CD4-positive, alpha-beta T cell treated with Interleukin-15 for 4 hours (primary cell): ENCODE measurements at places on chromosomes 16 and 17.

- DNase-seq, result no peak
Measured at GRCh38 chr16:3937066-3937875, 56.8 kb upstream of the CREBBP start.

DNA sequence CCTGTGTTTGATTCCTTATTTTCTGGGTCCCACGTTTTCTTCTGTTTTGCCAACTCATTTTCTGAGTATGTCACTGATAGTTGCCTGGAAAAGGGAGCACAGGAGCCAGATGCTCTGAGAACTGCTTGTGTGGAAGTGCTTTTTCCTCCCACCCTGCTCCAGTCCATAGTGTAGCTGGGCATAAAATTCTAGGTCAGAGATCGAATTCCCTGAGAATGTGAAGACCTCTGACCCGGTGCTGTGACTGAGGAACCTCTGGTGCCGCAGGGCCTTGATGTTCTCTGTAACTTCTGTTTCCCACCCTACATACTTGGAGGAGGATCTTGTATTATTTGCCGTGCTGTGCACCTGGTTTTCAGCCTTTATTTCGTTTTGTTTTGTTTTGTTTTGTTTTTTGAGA, 19.5 kb upstream of the CAPN15 start:
- DNase-seq, result no peak

- no peak for DNase-seq
Measured at GRCh38 chr16:12324152-12324551, 347.6 kb downstream of the SNX29 start.

DNA sequence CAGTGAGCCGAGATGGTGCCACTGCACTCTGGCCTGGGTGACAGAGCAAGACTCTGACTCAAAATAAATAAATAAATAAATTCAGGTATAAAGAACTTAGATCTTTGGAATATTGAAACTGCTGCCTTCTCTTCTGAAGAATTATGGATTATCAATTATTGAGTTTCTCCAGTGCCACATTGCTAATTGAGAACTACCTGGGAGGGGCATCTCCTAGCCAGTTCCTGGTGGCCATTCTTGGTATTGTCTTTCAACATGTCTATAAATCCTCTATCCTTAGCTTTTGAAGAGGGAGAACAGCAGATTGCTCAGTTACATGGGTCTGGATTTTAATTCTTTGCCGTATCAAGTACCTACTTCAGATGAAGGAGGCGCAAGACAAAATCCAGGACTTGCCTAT, 29.2 kb downstream of the CALCOCO2 start:
- DNase-seq, result no peak

DNA sequence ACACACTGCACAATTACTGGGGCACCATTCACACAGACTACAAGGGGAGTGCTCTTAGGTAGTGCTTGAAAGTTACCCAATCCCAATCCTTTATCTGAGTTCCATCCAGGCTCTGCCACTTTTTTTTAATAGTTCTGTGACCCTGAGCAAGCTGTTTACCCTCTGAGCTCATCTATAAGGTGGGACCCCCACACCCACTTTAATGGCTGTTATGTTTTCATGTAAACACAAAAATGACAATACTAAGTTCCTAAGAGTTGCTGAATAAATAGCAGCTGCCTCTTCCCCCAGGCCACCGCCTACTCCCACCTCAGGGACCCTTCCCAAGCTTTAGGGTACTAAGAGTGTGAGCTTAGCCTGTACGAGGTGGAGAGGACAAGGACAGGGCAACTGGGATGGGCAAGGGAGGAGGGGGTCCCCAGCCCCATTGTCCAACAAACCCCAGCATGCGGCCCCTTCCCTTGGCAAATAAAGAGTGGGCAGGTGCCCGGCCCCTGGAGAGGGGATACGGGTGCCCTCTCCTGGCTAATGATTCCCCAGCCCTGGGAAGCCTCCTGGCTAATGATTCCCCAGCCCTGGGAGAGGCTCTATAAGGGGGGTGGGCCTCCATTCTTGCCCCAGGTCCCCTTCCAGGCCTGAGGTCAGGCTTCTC, 14.6 kb downstream of the SLC13A2 start:
- DNase-seq, result no peak

- DNase-seq, result no peak
Measured at GRCh38 chr17:75610103-75610984, 22.7 kb downstream of the MYO15B start.

- DNase-seq, result no peak
Measured at GRCh38 chr16:77807021-77807420, 18.7 kb downstream of the VAT1L start.

DNA sequence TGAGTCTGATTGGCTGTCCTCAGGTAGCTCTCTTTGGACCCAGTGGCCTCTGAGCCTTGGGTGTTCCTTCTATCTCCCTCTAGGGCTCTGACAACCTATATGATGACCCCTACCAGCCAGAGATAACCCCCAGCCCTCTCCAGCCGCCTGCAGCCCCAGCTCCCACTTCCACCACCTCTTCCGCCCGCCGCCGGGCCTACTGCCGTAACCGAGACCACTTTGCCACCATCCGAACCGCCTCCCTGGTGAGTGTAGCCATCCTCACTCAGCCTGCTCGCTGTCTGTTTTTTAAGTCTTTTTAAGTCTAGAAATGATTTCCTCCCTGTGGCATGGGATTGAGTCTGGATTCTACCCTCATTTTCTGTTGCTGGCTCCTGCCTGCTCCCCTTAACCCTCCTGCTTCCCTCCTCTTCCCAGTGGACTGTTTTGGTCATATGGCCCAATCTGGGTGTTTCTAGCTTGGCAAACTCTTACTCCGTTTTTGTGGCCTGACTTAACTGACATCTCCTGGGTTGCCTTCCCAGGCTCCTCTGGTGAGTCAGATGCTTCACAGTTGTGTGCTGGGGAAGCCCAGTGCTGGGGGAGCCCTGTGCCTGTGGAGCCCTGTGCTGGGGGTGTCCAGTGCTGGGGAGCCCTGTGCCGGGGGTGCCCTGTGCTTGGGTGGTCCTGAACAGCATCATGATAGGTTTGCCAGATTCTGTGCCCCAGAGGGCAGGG, 9.9 kb downstream of the TAOK2 start:
- no peak for DNase-seq

- DNase-seq, result no peak
Measured at GRCh38 chr16:87353613-87354012, 30.0 kb downstream of the FBXO31 start.

GRCh38 chr17:40303708-40304551, 5.0 kb upstream of the RARA start:
- no peak for DNase-seq

- no peak for DNase-seq
Measured at GRCh38 chr16:12906765-12907516, 5.5 kb downstream of the SHISA9 start.

- DNase-seq, result no peak
Measured at GRCh38 chr17:6608321-6608720, 32.2 kb downstream of the KIAA0753 start.

DNA sequence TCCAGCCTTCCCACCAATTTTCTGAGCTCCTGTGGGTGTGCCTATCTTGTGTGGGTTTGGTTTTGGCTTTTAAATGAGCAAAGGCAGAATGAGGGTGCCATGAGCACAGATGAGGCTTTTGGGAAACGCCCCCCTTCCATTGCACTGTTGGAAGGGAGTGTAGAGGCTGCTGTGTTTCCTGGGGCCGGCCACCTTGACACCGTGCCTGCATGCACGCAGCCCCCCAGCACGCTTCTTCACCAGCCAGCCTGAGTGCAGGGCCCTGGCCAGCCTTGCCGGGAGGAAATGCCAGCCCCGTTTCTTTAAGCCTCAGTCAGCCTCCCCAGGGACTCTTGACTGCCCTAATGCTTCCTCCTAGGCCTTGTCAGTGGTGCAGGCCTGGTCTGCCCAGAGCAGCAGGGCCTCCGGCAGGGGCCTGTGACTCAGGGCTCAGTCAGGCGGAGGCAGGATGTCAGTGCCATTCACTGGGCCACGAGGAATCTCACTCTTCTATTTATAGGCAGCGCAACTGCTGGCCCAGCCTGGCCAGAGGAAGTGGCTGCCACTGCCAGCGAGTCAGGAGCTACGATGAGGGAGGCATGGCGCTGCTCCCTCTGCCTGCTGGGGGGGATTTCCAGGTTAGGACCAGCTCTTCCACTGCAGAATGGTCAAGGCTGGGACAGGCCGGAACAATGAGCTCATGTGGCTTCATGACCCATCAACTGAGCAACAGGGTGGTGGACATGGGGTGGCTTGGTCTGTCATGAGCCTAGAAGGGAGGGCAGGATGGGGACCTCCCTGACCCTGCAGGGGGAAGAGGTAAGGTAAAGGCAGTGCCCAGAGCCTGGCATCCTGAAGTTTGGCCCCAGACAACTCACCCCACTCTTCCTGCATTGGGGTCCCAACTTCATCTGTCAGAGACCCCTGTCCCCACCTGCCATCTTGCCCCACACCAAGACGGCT, 205.2 kb downstream of the RAB11FIP4 start:
- DNase-seq, result no peak

DNA sequence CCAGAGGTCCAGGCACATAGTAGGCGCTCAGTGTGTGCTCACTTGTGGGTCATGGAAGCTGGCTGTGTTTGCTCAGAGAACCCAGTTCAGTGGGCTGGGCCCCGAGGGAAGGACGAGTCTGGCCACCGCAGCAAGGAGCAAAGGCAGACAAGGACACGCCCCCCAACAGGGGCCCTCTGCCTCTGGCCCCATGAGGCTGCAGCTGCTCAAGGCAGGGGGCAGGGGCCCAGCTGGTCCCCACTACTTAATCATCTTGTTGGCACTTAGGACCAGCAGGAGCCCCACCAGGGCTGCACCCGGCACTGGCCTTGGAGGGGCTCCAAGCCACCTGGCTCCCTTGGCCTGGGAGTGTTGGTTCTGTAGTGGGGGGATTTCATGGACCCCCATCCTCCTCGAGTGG, 16.1 kb downstream of the KCNJ12 start:
- DNase-seq, result no peak

GRCh38 chr17:21295036-21295952, 10.8 kb downstream of the MAP2K3 start:
- DNase-seq, result no peak

GRCh38 chr17:7238420-7239090, 702 bp downstream of the PHF23 start:
- no peak for DNase-seq

DNA sequence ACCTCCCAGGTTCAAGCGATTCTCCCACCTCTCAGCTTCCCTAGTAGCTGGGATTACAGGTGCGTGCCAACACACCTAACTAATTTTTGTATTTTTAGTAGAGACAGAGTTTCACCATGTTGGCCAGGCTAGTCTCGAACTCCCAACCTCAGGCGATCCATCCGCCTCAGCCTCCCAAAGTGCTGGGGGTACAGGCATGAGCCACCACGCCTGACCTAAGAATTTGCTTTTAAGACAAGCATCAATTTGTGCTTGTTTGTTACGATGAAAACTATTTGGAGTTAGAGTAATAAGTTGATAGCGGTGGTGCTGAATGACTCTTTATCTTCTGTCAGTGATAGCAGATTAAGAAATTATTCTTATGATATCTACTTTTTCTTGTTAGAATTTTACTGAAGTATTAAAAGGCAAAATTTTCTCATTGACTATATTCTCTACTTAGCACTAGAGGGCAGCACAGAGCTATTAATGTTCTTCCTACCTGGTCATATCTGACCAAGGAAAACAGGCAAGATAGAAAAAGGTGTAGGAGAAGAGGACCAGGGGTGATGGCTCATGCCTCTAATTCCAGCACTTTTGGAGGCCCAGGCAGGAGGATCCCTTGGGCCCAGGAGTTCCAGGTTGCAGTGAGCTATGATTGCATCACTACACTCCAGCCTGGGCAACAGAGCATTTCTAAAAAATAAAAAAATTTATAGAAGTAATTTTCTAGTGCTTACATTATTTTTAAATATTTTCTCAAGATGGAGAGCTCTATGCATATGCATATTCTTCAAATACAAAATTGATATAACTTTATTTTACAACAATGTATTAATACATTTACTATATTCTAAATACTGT, 24.5 kb downstream of the STXBP4 start:
- peak; percentile 55 for DNase-seq

DNA sequence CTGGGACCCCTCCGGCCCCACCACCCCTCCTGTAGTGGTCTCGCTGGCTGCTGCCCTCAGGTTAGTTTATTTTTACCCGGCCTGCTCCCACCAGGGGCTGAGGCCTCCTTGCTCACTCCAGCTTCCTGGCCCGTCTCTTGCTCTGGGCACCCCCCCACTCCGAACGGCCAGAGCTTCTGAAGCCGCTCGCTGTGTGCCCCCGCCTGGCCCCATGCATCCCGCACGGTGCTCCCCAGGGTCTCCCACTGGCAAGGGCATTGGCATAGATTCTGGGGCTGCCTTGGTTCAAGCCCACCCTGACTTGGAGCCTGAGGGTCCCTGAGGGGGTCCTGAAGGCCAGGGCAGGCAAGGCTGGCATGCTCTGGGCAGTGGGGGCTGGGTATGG, 186.4 kb downstream of the SEC14L1 start:
- no peak for DNase-seq

GRCh38 chr16:27237219-27238015, 31.2 kb downstream of the NSMCE1 start:
- peak; percentile 75 for DNase-seq

DNA sequence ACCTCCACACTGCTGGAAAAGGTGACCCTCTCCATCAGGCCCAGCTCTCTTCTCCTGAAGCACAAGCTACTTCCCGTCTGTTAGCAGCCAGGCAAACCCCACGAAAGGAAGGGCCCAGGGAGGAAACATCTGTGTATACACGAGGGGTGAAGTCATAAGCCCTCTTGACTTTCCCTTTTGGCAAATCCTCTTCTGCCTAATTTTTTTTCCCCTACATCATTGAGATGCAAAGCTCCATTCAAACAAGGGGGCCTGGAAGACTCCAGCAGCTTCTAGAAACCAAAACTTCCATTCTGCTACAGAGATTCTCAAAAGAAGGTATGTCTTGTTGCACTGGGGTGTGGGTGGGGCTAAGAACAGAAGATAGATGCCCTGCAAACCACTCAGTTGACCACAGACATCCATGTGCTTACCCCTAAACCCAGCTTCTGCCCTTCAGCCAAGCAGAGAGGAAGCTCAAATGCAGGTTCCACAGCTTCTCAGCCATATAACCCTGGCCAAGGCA, 145.6 kb upstream of the RCVRN start:
- no peak for DNase-seq

- no peak for DNase-seq
Measured at GRCh38 chr16:89058812-89059211, 34.8 kb upstream of the ACSF3 start.

DNA sequence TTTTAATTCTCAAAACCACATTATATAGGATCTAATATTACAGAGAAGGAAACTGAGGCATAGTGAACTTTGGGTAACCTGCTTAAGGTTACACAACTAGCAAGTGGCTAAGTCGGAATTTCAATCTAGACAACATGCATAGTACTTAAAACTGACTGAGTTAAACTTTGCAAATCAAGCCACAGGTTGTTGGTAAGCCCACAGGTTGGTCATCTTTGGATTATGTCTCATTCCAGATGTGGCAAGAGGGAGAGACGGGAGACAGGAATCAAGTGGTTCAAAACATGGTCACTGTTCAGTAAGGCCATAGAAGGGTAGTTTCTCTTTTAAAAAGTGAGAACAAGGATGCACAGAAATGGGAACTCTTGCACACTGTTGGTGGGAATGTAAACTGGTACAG, 57.1 kb downstream of the MYO1D start:
- no peak for DNase-seq

GRCh38 chr16:67910158-67910557, 17.1 kb downstream of the PSKH1 start:
- DNase-seq, result no peak
